ENCODE measurements at places on chromosomes 4 and X.

DNA sequence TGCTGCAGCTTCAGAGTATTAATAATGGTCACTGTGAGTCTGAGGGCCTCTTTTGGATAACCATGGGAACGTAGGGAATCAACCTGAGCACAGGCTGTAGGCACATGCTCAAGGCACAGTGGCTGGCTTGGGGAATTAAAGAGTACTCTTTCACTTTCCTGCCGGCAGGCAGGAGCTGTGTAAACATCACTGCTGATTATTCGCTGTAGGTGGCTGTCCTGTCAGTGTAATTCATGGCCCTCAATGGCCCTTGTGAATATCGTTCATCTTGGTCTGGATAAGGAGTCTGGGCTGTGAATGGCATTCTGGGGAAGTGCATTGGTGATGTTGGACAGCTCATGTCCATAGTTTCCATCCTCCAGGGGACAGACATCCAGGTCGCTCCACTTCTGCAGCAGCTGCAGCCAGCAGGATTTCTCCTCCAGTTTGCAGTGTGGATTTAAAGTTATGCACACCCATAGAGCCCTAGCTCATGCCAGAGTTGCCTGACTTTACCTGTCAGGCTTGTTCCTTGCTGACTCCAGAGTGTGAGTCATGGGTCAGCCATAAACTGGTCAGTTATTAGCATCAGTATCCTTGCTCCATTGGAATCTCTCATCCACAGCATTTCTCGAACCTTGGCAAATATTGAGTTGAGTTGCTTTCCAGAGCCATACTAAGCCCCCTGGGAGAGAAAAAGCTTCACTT lies 43.0 kb downstream of the C4orf33 start:
- DNase-seq: peak; percentile 9

DNA sequence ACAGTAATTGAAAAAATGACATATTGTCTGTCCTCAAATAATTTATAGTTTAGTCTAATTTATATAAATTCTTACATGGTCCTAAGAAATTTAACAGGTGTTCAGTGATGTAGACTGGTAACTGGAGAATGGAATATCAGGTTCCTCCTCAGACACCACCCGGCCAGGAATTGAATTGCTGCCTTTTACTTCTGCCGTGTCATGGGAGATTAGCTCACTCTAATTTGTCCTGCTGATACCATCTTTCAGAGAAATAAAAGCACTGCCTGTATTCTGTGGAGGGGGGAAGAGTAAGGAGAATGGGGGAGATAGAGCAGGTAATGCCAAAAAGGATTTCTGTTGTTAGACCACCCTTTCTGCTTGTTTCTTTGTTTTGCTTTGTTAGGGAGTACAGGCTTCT lies 125.2 kb upstream of the KLHL4 start:
- DNase-seq: no peak

- no peak for DNase-seq
Measured at GRCh38 chr4:170423137-170423536, 333.4 kb upstream of the AADAT start.

GRCh38 chr4:32826169-32826568 lies 2106.0 kb downstream of the PCDH7 start:
- DNase-seq: no peak

- DNase-seq: no peak
Measured at GRCh38 chrX:7480721-7481120, 332.8 kb upstream of the PUDP start.

GRCh38 chrX:136166221-136166855 lies 19.0 kb downstream of the FHL1 start:
- no peak for DNase-seq

- no peak for DNase-seq
Measured at GRCh38 chr4:13922459-13922858, 294.9 kb upstream of the BOD1L1 start.

DNA sequence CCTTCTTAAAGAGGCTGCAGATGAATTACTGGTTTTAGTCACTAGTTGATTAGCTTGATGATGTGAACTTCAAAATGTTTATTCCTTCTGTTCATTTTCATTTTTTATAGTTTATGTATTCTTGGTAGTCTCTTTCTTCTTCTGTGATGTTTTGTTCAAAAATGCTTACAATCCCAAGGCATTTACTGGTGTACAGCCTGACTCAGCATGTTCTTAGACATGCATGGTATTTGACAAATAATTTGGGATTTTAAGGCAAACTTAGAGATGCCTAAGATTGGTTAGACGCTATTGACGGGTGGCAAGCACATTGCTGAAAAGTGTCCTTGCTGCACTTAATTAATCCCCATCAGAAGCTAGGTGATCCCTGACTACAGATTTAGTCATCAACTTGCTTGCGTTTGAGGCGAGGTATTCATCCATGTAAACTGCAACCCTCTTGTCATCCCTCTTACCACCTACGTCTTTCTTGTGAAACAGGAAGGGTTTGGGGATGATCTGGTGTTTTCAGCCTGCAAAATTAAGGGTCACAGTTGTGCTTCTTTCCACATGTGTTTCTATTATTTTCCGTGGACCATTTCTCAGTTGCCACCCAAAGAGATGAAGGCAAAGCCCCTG lies 331.8 kb downstream of the DKK2 start:
- DNase-seq: no peak

Data from NCI-H187 (cell line).